ENCODE measurements at places on chromosomes 12 and 14.

GRCh38 chr14:23117371-23118020 lies 1.6 kb downstream of the CEBPE start:
- DNase-seq: no peak

DNA sequence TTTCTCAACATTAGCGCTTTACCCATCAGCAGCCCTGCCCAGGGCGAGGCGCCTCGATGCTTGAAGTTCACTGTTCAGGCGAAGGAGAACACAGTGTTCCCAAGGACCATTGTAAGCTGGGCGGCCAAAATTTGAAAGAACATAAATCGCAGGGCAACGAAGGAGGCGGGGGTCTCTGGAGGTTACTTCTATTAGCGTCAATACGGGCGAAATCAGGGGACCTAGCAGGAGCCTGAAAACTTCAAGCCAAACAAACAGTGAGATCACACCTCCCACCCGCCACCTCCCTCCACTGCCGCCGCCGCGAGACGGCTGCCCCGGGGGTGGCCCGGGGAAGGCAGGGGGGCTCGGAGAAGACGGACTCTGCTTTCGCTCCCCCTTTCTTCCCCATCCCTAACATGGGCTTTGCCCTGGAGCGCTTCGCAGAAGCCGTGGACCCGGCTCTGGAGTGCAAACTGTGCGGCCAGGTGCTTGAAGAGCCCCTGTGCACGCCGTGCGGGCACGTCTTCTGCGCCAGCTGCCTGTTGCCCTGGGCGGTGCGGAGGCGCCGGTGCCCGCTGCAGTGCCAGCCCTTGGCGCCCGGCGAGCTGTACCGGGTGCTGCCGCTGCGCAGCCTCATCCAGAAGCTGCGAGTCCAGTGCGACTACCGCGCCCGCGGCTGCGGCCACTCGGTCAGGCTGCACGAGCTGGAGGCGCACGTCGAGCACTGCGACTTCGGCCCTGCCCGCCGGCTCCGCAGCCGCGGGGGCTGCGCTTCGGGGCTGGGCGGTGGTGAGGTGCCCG lies at the start of gene PDZRN4:
TSS of gene PDZRN4 (plus strand) at position 263 of the 783 bp plus-strand sequence.
- DNase-seq: no peak

DNA sequence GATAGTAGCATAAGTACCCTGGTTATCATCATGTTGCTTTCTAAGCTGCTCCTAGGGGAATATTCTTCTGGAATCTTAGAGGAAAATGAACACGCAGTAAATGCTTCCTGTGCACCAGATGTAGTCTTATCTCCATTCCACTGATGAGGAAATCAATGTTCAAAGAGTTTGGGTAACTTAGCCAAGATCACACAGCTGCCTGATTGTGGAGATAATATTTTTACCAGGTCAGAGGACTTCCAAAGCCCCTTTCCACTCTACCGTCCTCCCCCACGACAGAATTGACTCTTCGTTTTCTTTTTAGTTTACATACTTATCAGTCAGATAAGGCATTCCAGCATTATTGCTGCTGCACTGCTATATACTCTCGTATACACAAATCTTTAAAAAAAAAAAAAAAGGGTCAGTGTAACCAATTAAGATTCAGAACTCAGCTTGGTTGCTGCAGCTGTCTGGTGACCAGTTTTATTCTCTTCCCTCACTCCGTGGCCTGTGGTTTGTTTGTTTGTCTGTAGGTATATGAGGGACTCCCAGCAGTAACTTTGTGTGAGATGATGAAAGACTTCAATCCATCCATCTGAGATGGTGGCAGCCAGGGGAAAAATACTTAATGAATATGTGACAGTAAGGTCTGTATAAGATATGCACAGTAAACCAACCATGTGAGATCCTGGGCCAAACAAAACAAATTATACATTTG lies 110.5 kb downstream of the TGFB3 start:
- no peak for DNase-seq

- no peak for DNase-seq
These were observed 127.1 kb downstream of the FIGNL2 start for GRCh38 chr12:51721282-51721940.

DNA sequence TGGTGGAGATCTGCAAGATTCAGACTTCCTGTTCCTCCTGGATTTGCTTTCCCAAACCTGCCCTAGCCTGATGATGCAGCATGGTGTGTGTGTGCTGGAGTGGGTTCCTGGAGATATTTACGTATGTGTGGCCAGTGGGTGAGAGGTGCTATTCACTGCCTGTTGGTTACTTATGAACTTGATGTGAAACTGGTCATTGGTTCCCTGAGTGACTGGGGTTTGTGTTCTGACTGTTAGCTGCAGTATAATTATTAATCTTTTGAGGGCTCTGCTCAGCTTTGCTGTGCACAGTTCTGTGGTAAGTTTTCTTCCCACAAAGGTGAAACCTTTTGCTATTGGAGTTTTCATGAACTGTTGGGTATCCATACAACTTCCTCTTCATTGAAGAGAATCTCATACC lies 541.8 kb upstream of the FBXO33 start:
- no peak for DNase-seq
